ENCODE measurements at places on chromosomes 6 and 20.

- DNase-seq: no peak
Observed at GRCh38 chr6:70151616-70152015, 151.3 kb downstream of the COL9A1 start.

DNA sequence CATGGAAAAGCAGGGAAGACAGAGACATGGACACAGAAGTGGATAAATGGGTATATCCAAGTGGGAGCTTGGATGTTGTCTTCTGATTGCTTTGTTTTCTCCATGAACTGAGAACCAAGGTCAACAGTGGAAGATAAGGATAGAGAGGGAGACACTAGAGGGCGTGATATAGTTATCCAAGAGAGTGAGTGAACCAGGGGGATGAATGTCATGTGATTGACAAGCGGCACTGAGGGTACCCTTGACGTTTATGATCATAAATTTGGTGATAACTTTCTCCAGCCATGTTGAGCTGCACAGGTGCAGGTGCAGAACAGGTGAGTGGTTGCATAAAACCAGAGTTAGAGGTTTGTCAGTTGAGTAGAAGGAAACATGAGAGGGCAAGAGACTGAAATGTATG is 20.7 kb downstream of the EBF4 start:
- peak; percentile 30 for DNase-seq

DNA sequence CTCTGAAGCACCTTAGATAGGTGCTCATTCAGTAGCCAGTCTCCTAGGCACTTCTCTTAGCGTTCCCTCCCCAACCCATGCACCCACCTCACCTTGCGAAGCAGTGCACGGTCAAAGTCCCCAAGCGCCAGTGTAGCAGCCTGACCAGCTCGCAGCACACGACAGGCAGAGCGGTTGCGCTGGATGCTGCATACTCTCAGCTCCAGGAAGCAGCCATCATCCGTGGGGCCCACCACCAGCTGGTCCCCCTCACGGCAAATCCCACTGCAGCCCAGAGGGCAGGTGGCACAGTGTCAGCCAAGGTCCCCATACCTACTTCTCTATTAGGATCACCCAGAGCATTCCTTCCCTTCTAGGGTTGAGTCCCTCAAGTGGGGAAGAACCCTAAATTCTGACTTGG is 6.5 kb downstream of the GTPBP2 start:
- DNase-seq: no peak

GRCh38 chr6:132392792-132393191 is 8.5 kb downstream of the MOXD1 start:
- no peak for DNase-seq

- no peak for DNase-seq
Observed at GRCh38 chr6:150668900-150669302, 69.2 kb downstream of the PLEKHG1 start.

GRCh38 chr20:36228770-36229169 is 7.5 kb upstream of the AAR2 start:
- peak; percentile 10 for DNase-seq

DNA sequence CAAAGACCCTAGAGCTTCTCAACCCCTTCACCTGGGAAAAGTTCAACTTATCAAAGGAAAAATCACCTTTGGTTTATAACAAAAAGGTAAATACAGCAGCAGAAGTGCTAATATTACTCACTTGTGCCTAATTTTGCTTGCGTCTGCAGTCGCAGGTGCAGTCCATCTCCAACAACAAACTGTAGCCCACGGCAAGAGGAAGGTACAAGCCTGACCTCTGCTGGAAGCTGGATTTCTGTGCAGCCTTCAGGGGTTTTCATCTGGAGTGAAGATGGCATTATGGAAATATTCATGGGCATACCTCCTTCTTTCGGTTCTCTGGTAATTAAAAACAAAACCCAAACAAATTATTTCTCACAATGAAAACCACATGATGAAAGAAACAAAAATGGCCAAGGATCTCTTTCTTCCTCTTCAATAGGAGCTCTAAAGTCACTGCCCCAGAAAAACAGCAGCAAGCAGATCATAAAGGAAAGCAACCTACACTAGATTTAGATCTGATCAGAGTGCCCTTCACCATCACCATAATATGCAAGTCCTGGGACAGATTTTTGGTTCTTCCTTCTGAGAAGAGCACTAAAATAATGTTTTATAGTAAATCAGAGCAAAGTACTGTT is 7.8 kb downstream of the UBE3D start:
- peak; percentile 23 for DNase-seq

DNA sequence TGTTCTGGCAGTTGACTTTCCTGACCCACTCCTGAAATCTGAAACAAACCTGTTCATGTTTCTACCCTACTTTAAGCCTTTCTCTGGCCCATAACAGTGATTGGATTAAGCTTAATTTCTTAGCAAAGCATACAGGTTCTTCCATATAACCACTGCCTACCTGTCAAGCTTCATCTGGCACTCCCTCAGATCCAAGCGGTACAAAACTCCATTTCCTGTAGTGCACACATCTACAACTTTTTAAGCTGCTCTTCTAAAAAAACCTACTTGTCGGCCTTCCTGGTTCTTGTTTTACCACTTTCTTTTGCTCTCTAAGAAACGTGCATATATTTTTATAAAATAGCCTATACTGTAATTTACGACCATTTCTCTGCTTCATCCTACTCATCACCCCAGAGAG is 916 bp upstream of the PPP1R11 start:
- no peak for DNase-seq

DNA sequence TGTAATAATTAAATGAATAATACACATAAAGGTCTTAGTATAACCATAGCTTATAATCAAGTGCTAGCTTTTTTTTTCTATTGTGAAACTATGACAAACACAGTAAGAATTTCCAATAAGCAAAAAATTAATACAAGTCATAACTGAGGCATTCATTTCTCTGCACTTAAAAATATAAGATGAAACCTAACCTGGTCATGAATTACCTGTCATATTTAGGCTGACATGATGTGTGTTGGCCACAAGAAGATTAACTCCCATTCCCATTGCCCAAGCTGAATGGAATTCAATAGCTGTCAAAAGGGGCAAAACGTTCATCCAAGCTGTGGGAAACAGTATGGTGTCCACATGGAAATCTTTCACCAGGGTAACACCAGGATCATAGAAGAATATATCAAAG is 5.4 kb downstream of the VNN2 start:
- DNase-seq: no peak

DNA sequence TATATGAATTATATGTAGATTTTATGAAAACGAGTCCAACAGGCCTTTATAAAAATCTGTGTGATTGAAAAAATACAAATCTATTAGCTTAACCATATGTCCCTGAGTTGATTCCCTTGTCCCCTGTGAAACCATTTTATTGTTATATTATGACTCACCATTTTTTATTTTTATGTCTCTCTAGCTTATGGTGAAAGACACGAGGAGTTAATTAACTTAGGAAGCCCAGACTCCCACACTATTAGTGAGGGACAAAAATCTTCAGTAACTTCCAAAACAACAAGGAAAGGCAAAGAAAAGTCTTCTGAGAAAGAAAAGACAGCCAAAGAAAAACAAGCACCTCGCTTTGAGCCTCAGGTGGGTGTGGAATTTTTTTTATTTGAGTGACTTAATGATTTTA is 183.1 kb downstream of the ADGB start:
- no peak for DNase-seq

DNA sequence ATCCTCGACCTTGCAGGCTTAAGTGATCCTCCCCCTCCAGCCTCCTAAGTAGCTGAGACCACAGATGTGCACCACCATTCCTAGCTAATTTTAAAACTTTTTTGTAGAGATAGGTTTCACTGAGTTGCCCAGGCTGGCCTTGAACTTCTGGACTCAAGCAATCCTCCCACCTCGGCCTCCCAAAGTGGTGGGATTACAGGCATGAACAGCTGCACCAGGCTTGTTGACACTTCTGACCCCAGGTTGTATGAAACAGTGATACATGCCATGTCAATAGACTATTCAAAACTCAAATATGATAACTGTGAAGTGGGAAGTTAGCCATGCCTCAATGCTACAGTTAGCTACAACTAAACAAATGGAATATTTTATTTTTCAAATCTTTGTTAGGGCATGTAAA is 20.1 kb upstream of the SHLD1 start:
- DNase-seq: no peak

- no peak for DNase-seq
Observed at GRCh38 chr20:12056839-12057238, 139.1 kb downstream of the BTBD3 start.

- no peak for DNase-seq
Observed at GRCh38 chr6:104017410-104018381, 842.0 kb downstream of the HACE1 start.

- DNase-seq: no peak
Observed at GRCh38 chr20:43853174-43853803, 61.4 kb upstream of the TOX2 start.

GRCh38 chr6:90098001-90098531 is 198.6 kb downstream of the BACH2 start:
- peak; percentile 48 for DNase-seq

GRCh38 chr20:33732166-33732970 is 572 bp downstream of the ZNF341 start:
- peak; percentile 88 for DNase-seq

DNA sequence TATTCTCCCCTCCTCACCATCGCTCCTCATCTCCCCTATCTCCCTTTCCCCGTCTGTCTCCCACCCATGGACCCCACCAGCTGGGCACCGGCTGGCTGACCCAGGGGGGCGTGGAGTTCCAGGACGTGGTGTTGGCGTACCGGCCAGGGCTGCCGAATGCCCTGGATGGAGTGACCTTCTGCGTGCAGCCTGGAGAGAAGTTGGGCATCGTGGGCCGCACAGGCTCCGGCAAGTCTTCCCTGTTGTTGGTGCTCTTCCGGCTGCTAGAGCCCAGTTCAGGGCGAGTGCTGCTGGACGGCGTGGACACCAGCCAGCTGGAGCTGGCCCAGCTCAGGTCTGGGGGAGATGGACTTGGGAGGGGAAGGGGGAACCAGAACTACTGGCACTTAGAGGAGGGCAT is 7.7 kb downstream of the DLK2 start:
- no peak for DNase-seq

DNA sequence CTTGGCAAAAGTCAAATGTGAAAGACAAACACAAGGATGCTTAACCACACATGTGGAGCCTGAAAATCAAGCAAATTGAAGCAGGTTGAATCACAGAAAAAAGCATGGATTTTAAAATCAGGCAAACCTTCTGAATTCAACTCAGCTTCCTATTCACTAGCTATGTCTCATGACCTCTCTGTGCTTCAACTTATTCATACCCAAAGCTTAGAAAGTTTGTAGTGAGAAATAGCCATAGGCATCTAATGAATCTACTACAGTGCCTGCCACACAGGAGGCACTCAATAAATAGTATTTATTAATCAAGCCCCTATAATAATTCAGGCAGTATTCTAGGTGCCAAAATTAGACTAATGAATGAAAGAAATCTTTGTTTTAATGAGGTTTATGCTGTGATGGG is 112.2 kb upstream of the TNFAIP3 start:
- no peak for DNase-seq

- DNase-seq: no peak
Observed at GRCh38 chr6:108113557-108114519, 39.3 kb upstream of the OSTM1 start.

- DNase-seq: no peak
Observed at GRCh38 chr20:24521032-24521431, 51.6 kb downstream of the SYNDIG1 start.

GRCh38 chr20:14445902-14446301 is 108.5 kb upstream of the FLRT3 start:
- no peak for DNase-seq

- DNase-seq: no peak
Observed at GRCh38 chr6:3347247-3347646, 88.5 kb downstream of the PSMG4 start.

DNA sequence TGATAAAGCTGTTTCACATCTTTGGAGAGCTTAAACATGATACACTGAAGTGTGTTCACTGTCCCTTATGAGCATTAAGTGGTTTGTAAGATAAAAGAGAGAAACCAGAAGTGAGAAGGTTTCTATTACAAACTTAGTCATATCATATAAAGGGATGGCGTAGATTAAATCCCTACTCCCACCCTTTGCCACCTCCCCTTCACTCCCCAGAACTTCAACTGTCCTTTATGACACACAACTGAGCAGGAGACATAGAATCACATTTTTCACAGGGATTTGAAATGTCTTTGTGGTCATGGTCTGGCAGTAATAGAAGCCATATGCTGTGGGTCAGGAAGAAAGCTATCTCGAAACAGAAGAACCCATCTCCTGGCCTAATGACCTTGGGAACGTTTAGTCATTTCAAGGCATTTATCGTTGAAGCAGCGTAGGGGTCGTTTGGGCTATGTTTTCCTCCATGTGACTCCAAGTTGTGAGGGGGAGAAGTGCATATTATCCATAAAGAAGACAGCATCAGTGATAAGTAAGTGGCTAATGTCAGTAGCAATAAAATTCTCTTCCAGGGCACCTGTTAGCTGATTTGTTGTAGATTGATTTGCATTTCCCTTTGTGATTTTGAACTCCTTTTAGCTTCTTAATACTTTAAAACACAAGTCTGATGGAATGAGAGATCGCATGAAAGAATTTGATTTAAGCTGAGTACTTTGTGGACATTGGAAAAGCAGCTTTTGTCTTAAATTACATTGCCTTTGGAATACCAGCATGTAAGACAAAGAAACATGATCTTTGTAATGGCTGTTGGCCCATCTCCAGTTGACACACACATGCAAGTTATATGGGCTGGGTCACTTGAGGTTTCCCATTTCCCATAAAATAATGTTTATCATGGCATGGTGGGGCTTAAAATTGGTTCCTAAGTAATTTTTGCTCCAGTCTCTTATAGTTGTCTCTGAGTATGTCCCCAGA is 501.5 kb upstream of the FLRT3 start:
- no peak for DNase-seq

DNA sequence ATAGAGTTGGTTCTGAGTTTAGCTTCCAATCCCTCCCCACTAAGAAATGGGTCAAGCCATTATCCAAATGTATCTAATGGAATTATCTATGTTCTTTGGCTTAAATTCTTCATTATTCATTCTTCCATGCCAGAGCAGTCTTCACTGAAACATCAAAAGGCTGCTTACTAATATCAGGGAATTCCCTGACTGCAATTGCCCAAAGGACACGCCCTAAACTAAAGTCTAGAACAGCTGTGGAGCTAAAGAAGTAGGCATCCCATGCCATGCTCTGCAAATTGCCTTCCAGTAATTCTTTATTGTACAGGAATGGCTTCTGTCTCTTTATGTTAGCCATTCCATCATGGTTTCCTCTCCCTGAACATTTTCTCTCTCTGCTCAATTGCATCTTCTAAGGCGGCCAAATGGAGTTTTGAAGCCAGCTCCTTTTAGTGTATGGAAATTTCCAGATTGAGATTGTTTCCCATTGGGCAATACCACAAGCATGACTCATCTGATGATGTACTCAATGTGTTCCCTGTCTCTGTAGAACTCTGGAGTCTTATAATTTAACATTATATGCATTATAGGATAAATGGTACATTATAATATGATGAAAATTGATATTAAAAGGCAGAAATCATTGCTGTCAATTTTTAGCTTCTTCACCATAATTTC is 28.8 kb upstream of the TSHZ2 start:
- no peak for DNase-seq

All from CD4-positive, alpha-beta T cell treated with Interleukin-17A for 4 hours (primary cell).